CD4-positive, alpha-beta T cell treated with Interleukin-17A for 1 hour (primary cell): ENCODE measurements at places on chromosomes 2 and 18.

GRCh38 chr2:174166261-174166660, 82.1 kb downstream of the OLA1 start:
- no peak for DNase-seq

- DNase-seq = peak; percentile 9
Measured at GRCh38 chr2:113324684-113325160, 46.0 kb upstream of the PAX8 start.

DNA sequence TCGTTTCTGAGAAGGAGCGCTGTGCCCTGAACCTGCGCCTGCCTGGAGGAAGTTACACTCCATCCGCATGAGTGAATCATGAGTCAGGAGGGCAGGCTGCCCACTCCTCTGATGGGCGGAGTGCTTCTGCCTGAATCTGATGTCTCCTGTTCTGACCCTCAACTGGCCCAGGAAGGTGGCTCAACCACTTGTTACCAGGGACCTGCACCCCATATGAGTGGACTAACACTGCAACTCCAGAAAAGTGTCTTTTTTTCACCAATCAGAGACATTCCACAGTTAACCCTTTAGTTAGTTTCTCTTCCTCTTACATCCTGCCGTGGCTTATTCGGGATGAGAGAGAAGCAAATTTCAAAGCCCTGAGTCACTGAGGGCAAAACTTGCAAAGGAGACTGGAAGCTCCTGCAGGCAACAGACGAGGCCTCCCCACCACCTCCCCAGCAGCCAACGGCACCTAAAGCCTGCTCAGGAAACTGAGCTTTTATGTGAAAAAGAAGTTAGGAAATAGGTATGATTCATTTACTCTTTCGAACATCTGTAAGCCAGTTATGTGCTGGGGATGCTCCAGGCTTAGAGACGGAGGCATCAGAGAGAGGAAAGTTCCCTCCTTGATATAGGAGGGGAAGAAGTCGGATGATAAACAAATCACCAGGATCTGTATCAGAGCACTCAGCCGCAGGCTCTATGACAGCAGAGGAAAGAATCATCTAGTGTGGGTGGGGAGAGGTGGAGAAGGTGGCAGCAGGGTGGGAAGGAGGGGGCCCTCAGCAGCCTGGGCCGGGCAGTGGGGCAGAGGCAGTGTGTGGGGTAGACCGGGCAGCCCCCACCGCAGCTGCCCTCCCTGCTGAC, 30.9 kb downstream of the MBP start:
- peak; percentile 55 for DNase-seq

GRCh38 chr18:12556946-12557806, 100.7 kb downstream of the SPIRE1 start:
- DNase-seq = no peak

- no peak for DNase-seq
Measured at GRCh38 chr2:27008678-27009077, 24.1 kb upstream of the TMEM214 start.

DNA sequence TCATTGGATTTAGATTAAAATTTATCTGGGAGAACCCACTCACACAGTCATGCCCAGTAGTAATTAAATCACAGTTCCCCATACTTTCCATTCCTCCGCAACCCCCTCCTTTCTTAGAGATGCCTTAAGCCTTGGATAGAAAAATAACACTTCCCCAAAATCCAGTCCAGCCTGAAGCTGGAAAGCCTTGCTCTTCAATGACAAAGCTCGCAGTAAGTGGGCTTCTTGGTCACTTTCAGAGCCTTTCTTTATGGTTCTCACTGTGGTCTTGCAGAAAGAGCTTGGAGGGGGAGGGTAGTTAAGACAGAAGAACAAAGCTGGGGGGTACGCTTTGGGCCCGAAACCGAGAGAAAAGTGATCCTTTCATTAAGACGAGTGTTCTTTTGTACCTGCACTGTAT, 802.1 kb upstream of the POU3F3 start:
- DNase-seq = no peak

DNA sequence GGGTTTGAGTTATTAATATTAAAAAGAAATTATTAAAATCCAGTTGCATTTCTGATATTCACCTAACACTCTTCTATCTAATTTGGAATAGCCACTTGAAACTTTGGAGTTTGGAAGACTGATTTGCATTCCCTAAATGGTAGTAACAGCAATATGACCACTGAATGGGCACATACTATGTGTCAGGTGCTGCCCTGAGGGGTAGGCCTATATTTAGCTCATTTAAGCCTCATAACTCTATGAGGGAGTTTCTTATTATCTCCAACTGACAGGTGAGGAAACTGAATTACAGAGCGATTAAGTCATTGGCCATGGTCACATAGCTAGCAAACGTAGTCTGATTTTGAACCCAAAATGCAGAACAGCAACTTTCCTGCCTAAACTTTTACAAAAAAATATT, 77.3 kb downstream of the VWA3B start:
- DNase-seq = no peak

GRCh38 chr2:233079953-233080835, 20.1 kb downstream of the INPP5D start:
- no peak for DNase-seq

DNA sequence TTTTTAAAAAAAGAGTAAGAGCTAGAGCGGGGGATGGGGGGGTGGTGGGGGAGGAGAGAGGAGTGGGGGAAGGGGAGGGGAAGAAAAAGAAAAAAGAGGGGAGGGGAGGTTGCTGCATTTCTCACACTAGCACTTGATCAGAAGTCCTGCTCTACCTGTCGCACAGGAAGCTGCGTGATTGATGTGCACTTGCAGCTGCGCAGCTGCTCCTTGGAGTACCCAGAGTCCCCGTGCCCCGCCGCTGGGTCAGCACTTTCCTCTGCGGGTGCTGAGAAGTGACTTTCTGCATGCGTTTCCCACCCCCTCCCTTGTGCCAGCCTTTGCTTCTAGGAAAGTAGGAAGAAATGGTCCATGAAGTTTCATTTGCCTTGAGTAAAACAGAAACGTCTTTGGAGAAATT, 297.3 kb downstream of the ETAA1 start:
- no peak for DNase-seq

GRCh38 chr2:238528953-238529781, 102.4 kb downstream of the ASB1 start:
- no peak for DNase-seq

- DNase-seq = peak; percentile 52
Measured at GRCh38 chr2:234335661-234336228, 161.1 kb downstream of the ARL4C start.

GRCh38 chr2:139836769-139837168, 1056.6 kb upstream of the NXPH2 start:
- no peak for DNase-seq
